ENCODE measurements at places on chromosomes 6 and 20. TPM values are rescaled to one million over a fixed set of nuclear protein-coding genes. Genes with fewer than 3 reads are reported as not detected.

DNA sequence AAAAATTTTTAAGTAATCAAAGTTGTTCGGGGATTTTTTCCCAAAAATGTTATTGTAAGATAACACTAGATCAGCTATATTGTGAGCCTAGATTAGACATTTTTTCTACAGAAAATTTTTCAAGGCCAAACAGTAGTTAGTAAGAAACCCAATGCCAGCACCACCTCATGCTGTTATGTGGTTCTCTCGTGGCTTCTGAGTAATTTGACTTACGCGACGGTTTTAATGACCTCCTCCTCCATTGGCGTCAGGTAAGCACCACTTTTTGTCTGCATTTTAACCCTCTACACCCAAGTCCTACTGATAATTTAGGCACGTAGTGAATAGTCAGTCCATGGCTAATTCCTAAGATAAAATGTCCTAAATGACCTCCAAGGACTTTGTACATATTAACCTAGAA lies 9.7 kb downstream of the RPS6KA2 start:
- DNase-seq = no peak

- no peak for DNase-seq
Measured at GRCh38 chr20:3189561-3190131, 14.8 kb downstream of the DDRGK1 start.

- no peak for DNase-seq
Measured at GRCh38 chr20:63394069-63394919, 33.1 kb upstream of the CHRNA4 start.

DNA sequence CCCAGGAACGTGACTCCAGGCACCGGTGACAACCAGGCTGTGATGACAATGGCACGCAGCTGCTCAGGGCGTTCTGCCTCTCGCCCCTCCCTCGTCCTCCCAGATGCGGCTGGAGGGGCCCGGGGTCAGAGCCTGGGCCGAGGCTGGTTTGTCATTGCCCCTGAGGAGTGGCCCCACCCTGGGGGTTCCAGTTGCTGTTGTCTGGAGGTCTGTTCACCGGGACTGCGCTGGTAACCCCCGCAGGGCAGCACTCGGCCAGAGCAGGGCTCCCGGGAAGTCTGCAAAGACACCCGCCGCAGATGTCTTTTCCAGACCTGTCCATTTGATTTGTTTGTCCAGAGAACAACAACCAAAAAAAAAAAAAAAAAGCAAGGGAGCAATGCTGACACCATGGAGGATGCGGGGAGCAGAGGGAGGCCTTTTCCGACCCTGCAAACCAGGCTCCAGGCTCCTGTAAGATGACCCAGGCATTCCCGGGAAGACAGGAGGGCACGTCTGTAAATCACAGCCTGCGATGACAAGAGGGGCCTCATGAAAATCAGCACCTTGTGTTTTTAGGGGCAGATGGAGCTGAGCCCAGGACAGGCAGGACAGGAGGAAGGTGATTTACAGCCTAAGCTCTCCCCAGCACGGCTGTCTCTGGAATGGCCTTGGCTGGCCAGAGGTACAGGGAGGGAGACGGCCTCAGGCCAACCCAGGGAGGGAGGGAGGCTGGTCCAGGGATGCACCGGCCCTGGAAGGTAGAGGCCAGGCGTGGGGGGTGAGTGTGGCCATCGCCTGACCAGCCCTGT lies 189.3 kb downstream of the ERMARD start:
- DNase-seq = no peak

GRCh38 chr6:69155467-69155866 lies 520.4 kb downstream of the ADGRB3 start:
- DNase-seq = no peak

DNA sequence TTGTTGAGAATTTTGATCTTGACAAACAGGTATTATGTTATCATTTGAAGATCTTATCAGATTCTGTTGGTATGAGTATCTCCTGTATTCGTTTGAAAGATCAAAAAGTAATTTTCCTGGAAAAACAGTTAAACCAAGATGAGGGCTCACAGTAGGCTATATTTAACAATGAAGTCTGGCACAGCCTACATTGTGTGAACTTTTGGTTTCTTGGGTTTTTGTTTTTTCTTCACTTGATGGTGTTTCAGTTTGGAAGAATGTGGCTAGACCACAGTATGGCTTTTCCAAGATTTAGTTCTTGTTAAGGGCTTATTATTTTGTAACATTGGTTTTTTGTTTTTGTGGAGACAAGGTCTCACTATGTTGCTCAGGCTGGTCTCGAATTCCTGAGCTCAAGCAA lies 306.4 kb downstream of the CDKAL1 start:
- DNase-seq = peak; percentile 72

DNA sequence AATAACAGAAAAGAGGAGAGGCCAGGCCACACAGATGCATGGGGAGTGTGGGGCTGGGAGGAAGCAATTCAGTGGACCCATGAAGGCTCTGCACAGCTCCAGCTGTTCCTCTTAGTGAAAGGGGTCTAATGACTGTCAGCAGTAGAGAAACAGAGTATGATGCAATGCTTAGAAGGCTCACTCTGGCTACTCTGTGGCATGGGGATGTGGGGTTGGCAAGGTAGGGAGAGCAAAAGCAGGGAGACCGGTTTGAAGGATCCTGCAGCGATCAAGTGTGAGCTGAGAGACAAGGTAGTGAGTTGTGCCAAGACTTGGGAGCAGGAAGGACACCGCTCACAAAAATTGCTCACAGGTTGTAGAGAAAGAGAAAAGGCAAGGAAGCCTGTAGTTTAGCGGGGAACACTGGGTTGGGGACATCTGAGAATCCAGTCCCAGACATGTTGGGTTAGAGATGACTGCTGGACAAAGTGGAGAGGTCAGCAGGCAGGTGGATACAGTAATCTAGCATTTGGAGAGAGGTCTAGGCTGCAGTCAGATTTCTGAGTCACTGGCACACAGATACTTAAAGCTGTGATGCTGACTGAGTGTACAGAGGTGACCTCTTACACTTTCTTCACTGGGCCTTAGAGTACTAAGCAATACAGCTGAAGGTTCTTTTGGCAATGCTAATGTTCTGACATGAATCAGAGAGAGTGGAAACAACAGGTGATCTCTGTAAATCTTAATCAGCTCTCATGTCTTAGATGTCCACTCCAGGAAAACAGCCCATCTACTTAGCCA lies 27.1 kb downstream of the NAPB start:
- no peak for DNase-seq

GRCh38 chr6:149900620-149901443 lies 2.9 kb upstream of the RAET1E start:
- DNase-seq = peak; percentile 85

GRCh38 chr6:166056637-166057036 lies 111.0 kb downstream of the TBXT start:
- DNase-seq = no peak

- no peak for DNase-seq
Measured at GRCh38 chr6:44854712-44855443, 467.4 kb downstream of the CDC5L start.

DNA sequence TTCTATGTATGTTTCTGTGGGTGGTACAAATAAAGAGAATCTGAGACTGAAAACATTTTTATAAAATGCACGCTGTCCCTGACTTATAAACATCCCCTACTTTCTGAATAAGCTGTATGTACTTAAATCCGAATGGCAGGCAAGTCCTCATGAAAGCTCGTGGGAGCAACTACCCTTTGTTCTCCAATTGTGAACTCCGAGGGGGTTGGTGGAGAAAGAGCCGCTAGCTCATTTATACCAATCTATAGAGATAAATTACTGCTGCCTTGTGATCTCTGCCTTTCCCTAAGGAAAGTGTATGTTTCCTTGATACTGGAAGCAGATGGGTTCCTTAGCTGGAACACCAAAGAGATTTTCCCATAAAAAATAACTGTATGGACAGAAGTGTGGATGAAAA lies 84.5 kb downstream of the GJA10 start:
- DNase-seq = no peak

DNA sequence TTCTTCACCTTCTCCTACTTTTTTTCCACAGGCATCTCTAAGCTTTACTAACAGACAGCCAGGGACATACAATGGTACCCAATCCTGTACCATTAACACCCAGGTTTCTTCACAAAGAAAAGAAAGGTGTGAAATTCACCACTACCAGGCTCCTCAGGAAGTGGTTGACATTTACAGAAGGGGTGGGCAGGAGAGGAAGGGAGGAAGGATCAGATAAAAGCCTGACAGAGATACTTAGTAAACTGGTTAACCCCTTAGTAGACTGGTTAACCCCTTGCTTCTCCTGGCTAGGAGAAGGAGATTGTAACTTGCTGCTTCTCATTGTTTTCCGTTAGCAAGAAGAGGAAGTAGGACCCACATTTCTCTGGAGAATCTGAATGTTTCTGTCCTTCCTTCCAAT lies 7.2 kb downstream of the SAMD3 start:
- DNase-seq = no peak

- DNase-seq = no peak
Measured at GRCh38 chr6:153698637-153699036, 340.4 kb upstream of the OPRM1 start.

- no peak for DNase-seq
Measured at GRCh38 chr6:100701728-100702127, 179.4 kb downstream of the ASCC3 start.

GRCh38 chr6:129967427-129967826 lies 51.0 kb upstream of the L3MBTL3 start:
- DNase-seq = no peak

- peak; percentile 63 for DNase-seq
Measured at GRCh38 chr6:15735567-15736265, 72.9 kb upstream of the DTNBP1 start.

DNA sequence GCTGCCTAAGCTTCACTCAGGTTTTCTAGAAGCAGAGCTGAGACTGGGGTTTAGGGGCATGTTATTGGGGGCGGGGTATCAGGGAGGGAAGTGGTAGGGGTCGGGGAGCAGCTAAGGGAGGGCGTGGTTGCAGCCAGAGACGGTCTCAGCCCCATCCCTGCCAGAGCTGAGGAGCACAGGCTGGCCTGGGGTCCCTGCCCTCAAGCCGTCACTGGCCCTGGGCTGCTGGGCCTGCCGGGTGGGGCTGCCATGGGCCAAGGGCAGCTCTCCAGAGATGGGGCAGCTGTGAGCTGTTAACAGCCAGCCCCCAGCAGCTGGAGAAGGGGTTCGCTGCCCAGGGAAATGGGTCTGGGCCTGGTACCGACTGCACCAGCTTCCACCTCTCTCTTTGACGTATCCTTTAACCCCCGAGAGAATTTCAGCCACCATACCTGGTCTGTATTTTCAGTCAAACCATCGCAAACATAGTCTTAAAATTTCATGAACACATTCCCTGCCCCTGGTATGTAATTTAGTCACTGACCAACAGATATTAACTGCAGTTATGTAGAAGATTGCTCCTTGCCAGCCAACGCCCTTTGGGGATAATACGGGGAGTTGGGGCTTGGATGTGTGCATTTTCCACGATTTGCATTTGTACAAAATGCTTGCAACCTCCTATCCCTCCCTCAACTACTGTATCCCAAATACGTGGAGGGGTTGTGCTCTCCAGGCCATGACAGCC lies 253.4 kb downstream of the TAF4 start:
- DNase-seq = no peak

GRCh38 chr6:157760589-157761330 lies 62.3 kb upstream of the SNX9 start:
- peak; percentile 79 for DNase-seq

DNA sequence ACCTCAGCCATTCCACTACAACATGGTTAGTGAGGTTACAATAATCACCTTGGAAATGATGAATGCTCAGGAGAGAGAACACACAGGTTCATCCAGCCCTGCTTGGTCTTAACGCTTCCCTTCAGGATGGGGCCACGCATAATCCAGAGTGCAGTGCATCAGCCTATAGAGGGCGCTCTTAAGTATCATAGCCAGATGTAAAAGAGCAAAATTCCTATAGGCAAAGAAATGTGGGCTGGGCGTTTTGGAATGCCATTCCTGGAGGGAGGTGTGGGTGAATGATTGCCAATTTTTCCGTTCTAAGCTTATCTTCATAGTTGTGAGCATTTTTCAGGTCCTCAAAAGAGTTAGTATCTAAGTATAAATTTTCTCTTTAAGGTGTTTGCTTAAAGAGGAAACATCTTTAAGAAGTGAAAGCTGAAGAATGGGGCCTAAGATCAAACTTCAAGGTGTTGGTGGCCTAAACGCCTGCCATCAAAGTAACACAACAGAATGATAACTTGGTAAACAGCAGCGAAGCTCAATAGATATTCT lies 1.8 kb downstream of the RIPOR2 start:
- no peak for DNase-seq

GRCh38 chr20:2298116-2298515 lies 2.3 kb downstream of the TGM3 start:
- no peak for DNase-seq

GRCh38 chr6:85186546-85187175 lies 263.2 kb upstream of the NT5E start:
- peak; percentile 34 for DNase-seq

- peak; percentile 61 for DNase-seq
Measured at GRCh38 chr6:99746261-99746895, 139.7 kb downstream of the PRDM13 start.

- DNase-seq = no peak
Measured at GRCh38 chr6:127458222-127458621, 967 bp downstream of the KIAA0408 start.

- DNase-seq = no peak
Measured at GRCh38 chr6:64831680-64832079, 875.3 kb downstream of the EYS start.

DNA sequence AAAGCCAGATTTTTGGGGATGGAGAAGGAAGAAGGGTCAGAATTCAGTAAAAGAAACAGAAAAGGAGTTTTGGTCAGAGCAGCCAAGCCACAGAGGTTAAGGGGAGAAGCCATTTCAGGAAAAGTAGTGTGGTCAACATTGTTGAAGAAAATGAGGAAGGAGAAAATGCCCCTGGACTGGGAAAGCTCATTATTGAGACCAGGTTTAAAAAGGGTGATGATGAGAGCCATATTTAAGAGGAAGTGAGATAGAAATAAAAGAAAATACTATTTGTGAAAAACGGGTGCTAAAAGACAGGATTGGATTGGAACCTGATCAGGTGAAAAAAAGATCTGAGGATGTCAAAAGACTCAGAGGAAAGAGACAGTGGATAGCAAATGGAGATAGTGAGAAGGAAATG lies 75.8 kb downstream of the CEP162 start:
- DNase-seq = no peak

- peak; percentile 94 for DNase-seq
Measured at GRCh38 chr6:147135211-147135681, 69.0 kb upstream of the STXBP5 start.

- no peak for DNase-seq
Measured at GRCh38 chr6:149118737-149119653, 198.5 kb upstream of the TAB2 start.

DNA sequence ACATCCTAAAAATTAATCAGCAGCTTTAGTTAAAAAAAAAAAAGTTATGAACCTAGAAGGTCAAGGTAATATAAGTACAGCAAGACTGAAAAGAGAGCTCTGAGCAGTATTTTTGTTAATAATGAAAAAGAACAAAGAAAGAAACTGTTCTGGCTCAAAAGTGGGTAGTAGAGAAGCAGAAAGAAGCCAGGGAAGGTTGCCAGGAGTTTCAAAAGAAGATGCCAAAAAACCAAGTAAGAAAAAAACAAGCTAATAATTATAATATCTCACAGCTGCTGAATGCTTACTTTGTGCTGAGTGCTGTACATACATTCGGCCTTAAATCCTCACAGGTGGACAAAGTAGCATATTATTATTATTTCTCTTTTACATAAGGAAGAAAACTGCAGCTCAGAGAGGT lies 31.9 kb downstream of the NRSN1 start:
- DNase-seq = no peak

ANKEF1 gene
- 4.8 TPM for total RNA-seq

ZHX3 gene
- total RNA-seq = 39.7 TPM

TINAG gene
- not detected for total RNA-seq

TMC2 gene
- total RNA-seq = not detected

SIRPG gene
- total RNA-seq = not detected

NHLRC1 gene
- 2.1 TPM for total RNA-seq

HDAC2 gene
- 56.7 TPM for total RNA-seq

BFSP1 gene
- 1.3 TPM for total RNA-seq

LTB gene
- total RNA-seq = not detected

SGK1 gene
- total RNA-seq = 755 TPM

GHRH gene
- total RNA-seq = not detected
